ENCODE measurements at places on chromosomes 1 and 21.

GRCh38 chr1:162019446-162019845 is 4.2 kb downstream of the OLFML2B start:
- DNase-seq: no peak

DNA sequence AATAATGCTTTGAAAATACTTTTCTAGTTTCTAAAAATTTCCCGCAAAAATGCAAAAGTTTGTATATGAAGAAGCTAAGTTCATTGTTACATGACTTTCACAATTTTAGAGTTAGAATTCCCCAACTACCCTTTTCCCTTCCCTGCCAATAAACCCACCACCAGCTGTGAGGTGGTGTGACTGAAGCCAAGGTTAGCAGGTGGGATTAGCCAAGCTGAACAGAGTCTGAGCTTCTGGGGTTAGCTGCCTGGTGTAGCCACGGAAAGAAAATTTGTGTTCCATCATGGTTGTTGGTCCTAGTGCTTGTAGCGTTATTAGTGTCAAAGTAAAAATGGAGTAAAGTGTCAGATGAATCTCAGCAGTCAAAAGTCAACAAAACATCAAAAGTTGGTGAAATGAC is 110.9 kb downstream of the ASTN1 start:
- no peak for DNase-seq

DNA sequence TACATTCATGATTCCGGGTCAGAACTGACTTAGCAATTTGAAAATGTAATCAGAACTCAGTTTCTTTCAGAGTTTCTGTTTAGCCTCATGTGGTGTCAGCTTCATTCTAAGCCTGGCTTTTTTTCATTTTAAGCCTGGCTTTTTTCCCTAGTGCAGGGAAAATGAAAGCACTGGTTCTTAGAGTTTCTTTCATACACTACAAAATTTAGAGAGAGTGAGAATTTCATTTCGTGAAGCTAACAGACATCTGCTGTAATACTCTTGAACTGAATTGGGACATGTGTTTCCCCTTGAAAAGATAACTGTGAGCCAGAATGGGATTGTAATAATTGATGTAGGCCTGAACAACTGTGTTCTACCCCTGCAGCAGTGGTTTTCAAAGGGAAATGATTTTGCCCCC is 95.3 kb upstream of the KIAA0040 start:
- DNase-seq: no peak

- DNase-seq: peak; percentile 79
Measured at GRCh38 chr1:25743164-25744139, 56.5 kb upstream of the SELENON start.

- peak; percentile 71 for DNase-seq
Measured at GRCh38 chr1:78005448-78005722, 646 bp downstream of the DNAJB4 start.

- DNase-seq: peak; percentile 73
Measured at GRCh38 chr21:31866077-31866511, 6.7 kb upstream of the HUNK start.

- DNase-seq: no peak
Measured at GRCh38 chr1:93159337-93159736, 20.9 kb downstream of the TMED5 start.

- peak; percentile 80 for DNase-seq
Measured at GRCh38 chr1:229664133-229664689, 38.2 kb downstream of the URB2 start.

DNA sequence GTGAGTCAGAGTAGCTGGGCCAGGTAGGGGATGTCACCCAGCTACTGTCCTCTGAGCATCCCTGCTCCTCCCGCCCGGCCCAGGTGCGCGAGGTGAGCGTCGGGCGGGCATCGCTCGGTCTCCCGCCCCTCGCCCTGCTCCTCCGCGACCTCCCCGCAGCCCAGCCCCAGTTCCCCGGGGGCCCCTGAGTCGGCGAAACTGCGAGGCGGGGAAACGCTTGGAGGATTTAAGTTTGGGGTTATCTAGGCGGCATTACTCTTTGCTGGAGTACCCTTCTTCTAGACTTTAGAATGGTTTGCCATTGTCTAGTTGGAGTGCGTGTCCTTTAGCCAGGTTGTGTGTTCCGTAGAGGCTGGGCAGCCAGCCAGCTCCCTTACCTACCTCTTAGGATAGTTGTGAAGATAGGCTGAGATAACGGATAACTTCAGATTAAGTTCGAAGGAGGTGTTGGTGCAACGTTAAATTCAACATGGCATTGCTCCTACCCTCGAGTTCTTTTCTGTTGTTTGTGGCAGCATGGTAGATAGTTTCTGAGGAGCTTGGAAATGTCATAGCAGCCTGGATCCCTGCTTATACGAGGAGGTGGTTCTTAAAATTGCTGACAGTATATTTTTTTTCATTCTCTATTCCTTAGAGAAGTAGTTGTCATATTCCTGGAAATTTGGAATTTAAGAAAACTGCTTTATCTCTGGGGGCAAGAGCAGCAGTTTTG is 697 bp downstream of the AGO3 start:
- DNase-seq: no peak

DNA sequence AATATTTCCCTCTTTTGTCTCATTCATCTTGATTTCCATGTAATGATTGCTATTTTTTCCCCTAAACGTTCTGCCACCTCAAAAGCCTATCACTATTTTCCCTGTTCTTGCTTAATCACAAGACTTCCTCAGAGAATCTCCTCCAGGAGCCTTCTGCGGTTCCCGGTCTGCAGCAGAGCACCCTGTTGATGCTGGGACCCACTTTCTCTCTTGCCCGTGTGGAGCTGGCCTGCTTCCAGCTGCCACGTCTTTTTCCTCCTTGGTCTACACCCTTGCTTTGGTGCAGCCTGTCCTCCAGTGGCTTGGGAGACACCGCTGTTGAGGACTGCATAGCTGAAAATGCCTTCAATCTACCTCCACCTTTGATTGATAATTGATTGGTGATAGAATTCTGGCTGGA is 70.0 kb upstream of the COA6 start:
- DNase-seq: no peak

- no peak for DNase-seq
Measured at GRCh38 chr1:169724168-169724567, 9.7 kb downstream of the SELE start.

- no peak for DNase-seq
Measured at GRCh38 chr21:46004168-46004861, 22.7 kb downstream of the COL6A1 start.

DNA sequence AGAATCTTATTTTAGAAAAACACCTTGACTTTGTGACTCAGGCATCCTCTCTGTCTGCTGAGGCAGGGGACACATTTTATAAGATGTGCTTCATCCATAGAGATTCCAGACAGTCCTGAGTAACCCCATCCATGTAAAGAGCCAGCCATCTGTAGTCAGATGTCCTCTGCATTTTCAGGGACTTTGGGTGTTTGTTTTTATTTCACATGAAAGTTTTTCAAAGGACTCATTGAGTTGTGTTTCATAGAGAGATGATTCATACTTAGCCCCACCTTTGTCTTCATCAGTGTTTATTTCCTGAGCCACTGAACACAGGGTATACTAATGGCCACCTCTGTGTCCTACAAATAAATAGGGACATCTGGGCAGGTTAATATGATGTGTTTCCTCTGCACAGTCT is 280.4 kb downstream of the CACNA1E start:
- DNase-seq: no peak

- no peak for DNase-seq
Measured at GRCh38 chr21:15015622-15016471, 49.0 kb downstream of the NRIP1 start.

DNA sequence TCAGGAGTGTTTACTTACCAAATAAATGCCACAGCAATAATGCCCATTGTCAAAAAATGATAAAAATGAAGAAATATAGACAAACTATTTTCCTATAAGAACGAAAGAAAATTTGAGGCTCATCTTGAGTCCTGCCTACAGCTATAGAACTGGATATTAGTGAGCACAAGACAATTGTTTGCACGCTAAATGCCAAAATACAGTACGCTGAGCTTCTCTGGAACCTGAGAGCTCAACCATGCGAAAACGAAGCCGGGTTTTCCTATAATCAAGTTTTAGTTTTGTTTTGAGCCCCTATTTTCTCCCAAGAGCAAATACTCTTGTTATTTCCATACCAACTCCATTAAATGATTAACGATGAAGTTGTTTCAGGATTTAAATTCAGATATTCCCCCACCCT is 42.0 kb upstream of the CCSAP start:
- no peak for DNase-seq

DNA sequence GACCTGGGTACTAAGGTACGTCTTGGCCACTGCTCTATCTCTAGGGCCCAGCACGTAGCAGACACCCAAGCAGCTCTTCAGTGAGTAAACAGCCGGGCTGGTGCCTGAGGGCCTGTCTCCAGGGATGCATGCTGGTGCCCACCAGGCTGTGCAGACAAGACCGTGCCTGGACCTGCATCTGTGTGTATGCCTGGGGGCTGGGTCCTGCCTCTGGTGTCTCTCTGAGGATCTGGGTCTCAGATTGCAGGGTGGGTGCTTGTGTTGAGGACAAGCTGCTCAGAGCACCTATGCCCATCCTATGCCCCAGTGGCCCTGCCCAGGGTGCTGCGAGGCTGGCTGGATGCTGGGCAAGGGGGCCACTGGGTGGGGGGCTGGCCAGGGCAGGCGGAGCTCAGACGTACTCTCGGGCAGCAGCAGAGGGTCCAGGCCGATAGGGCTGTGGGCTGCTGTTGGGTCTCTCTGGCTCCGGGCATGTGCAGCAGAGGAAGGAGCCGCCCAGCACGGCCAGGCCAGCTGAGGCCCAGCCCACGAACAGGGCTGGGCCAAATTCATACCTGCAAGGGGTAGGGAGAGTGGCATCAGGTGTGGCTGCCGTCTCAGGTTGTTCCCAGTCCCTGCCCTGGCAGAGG is 4.4 kb downstream of the CLDN19 start:
- DNase-seq: no peak

DNA sequence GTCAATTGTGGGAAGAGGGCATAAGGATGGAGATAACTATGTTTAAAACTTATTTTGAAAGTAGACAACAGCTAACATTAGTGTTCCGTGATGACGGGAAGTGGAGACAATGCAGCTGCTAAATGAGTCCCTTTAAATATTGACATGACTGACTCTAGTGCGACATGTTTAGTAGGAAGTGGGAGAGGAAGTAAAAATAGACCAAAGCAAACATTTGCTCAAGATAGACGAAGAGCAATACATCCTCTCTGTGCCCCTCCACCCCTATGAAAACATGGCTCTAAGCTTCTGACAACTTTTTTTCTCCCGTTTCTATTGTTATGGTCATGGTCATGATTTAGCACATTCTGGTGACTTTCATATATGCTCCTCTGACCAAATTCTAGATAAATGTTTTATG is 60.0 kb upstream of the HMCN1 start:
- peak; percentile 78 for DNase-seq

DNA sequence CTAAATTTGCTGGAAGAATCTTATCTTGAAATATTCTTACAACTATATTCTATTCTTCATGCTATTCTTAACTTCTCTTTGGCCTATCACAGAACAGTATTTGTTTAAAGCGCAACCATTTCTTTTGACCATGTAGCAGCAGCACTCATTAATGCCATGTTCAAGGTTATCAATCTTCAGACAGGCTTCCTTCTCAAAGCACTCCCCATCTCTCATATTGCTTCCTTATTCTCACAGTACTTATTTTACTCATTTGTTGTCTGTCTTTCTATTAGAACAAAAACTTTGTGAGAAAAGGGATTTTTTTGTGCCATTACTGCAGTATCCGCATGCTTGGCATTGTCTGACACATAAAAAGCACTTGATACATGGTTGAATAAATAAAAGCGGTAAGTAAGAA is 89.7 kb downstream of the ATP1B1 start:
- DNase-seq: no peak

DNA sequence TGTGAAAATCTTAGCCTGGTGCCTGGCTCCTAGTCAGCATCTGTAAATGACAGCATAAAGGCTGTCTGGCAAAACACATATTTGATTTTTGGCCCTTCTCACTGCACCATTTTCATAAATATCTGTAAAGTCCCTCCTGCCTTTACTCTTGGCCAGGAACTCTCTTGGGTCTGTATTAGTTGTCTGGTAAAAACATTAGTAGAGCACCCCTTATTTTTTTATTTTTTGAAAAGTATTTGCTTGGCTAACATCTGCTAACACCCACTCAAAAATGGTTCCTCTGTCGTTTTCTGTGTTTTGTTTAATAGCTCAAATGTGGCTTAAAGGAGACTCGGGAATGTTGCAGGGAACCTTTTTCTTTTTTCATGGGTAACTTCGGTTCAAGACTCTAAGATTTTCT is 293.4 kb downstream of the HMCN1 start:
- DNase-seq: no peak

GRCh38 chr1:107782217-107782845 is 182.6 kb downstream of the VAV3 start:
- DNase-seq: peak; percentile 80

DNA sequence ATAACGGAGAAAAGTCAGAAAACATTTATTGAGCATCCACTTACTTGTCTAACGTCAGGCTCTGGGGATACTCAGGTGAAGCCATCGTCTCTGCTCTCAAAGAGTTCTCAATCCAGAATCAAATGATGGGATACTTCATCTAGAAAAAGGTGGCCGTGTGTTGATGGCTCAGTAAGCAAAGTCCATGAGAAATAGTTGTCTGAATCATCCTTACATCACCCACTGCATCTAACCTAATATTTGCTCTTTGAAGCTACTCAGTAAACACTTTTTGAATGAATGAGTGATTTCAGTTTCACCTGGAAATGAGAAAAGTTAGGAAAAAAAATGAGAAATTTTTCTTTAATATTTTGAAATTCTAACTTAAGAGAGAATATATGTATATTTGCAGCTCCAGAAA is 155.3 kb upstream of the PKN2 start:
- DNase-seq: no peak

DNA sequence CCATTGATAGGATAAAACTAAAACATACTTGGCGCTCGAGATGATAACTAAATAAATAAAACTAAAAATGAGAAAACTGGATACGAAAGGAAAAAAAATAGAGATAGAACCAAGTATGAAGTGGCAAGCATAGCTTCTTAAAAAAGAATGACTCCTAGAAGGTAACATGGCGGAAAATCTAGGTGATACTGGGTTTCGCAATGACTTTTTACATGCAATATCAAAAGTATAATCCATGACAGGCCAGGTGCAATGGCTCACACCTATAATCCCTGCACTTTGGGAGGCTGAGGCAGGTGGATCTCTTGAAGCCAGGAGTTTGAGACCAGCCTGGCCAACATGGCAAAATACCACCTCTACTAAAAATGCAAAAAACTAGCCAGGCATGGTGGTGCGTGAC is 70.7 kb downstream of the ACBD6 start:
- DNase-seq: no peak

DNA sequence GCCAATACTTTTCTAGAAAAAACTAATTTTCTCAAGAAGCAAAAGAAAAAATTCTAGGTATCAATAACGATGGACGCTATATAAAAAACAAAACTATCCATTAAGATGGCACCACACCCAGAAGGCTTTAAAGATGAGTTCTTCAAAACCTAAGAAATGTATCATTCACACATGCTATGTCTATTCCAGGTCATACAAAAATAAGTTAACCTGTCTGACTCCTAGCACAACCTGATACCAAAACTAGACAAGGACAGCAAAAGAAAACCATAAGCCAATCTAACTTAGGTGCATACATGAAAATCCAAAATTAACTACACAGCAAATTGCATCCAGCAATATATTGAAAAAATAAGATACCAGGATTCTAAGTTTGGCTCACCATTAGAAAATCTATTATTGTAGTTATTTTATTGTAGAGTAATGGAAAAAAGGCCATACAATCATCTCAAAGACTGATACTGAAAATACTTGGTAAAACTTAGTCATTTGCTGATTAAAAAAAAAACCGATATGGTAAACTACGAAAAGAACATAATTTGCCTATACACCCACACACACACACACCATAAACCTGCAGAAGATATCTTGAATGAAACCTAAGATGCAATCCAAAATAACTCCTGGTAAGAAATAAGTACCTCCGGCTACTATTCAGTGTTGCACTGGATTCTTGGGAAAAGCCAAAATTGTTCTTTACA is 55.0 kb downstream of the TRAF5 start:
- no peak for DNase-seq
